Stimulated activated memory B cell treated with anti-CD40 and anti-IgM and Interleukin-4, amounts not matched to agents 10 μg/mL and 1 μg/mL and 100 μg/mL, for 72 hours (primary cell): ENCODE measurements at places on chromosomes 3 and 15.

DNA sequence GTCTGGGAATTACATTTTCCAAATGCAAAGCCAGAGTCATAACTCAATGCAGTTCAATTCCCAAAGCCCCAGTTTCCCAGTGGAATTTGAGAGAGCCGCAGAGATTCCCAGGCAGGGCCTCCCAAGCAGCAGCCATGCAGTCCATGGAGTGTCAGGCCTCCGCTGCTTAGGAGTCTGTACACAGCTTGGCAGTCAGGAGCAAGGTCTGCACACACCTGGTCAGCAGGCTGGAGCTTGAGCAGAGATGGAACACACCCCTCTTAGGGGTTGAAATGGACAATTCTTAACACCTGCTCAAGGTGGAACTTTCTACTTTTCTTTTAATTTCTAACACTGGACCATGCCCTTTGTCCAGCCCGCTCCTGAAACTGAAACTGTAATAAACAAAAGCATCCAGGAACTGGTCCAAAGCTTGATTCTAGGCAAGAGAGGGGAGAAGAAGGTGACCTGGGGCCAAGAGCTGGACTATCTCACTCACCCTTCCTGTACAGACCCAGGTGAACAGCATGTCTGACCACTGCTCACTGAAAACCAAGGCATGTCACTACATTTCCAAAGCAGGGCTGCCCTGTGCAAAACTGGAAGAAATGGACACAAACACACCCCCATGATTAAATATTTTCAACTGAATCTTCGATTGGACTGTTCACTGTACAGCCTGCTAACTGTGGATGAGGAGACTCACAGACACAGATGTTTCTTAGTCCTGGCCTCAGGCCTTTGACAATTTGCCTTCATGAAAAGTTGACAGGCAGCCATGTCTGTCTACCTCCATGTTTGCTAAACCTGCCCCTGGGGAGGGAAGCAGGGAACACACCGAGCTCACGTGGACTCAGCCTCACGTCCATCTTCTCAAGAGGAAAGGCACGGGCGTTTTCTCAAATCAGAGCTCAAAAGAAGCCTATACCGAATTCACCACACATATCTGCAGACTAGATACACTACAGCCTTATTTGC, 48.6 kb upstream of the DUSP7 start:
- ATAC-seq = no peak

DNA sequence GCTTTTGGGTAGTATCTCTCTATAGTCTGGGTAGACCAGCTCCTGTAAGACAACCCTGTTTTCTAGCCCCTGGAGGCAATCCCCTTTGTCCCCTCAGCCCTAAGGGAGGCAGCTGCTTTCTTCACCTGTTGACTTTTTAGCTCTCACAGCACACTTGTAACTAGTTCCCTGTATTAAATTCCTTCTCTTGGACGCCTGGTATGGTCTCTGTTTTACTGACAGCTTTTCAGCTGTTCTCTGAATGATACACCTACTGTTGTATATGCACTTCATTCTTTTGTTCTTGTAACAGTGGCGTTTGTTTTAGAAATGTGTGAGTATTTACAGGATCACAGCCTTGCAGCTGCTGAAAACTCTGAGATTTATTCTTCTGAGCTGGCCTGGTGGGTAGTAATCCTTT, 413.0 kb upstream of the RBMS3 start:
- ATAC-seq = no peak

DNA sequence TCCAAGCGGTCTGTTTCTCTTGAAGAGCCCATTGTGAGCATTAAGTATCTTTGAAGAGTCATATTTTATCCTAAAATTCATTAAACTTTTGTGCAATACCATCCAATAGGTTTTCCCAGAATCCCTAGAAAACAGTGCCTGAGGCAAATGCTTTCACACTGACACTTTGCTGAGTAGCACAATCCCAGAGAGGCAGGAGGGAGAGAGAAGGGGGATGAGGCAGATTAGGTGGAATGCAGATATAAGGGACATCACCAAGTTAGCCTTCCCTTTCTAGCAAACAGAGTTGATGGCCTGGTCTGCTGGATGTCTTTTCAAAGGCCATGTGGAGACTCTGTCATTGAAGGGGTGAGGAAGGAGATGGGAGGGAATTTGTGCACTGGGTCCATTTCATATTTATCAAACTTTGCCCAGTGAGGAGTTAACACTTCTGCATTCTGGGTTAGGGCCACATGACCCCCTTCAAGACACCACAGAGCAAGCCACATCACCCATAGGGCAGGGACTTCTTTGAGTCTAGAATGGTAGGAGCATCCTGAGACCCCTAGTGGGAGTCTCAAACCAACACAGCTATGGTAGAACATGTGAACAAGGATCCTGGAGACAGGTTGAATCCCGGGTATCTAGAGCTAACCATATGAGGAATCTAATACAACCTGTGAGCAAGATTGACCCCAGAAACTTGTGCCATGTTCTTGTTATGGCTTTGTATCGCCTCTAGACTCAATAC, 32.0 kb upstream of the SEMA6D start:
- no peak for ATAC-seq

GRCh38 chr3:169152319-169152718, 511.2 kb downstream of the MECOM start:
- ATAC-seq = no peak

DNA sequence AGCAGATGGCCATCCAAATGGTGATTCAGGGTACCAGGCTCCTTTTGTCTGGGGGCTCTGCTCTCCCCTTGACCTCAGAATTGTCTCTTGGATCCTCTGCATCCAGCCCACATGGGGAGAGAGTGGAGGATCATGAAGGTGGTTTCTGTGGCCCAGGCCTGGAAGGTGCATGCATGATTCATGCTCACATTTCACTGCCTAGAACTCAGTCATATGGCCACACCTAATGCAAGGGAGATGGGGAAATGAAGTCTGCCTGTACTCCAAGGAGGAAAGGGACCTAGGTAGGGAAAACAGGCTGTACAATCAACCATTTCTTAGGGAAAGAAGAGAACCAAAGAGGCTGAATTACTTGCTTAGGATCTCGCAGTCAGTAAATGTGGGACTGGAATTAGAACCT, 15.1 kb downstream of the HRG start:
- no peak for ATAC-seq

DNA sequence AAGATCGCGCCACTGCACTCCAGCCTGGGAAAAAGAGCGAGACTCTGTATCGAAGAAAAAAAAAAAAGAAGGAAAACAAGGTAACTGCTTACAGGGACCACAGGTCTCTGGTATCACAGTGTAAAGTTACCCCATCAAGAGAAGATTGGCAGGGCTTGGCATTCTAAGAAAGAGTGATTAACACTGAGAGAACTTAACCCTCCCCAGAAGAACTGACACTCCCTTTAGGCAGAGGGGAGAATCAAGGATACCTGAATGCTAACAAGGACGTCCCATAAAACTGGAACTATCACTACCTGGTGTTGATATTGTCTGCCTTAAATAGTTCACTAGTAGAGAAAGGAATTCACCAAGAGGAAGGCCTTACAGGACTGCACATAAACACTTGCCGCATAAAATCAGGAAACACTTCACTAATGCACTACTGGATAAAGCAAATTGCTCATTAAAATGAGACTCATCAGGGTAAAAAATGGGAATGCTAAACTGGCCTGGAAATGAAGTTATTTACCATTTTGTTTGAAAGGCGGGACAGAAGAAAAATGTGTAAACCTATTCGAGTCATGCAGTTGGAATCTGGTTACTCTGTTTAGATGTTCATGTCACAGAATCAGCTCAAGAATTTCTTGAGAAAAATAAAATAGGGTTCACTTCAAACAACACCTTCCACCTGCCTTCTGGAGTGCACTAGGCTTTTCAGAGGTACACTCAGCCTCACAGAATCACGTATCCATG, 121.6 kb downstream of the FOXP1 start:
- no peak for ATAC-seq

- no peak for ATAC-seq
Observed at GRCh38 chr3:53193466-53194209, 32.6 kb downstream of the PRKCD start.

DNA sequence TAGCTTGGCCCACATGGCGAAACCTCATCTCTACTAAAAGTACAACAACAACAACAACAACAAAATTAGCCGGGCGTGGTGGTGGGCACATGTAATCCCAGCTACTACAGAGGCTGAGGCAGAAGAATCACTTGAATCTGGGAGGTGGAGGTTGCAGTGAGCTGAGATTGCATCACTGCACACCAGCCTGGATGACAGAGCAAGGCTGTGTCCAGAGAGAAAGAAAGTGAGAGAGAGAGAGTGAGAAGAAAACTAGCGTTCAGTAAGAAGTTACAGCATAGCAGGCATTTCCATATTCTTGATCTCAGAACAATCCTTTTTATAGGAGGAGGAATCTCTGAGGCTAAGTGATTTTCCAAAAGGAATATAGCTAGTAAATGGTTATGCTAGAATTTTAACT, 1076.1 kb downstream of the AGBL1 start:
- no peak for ATAC-seq

DNA sequence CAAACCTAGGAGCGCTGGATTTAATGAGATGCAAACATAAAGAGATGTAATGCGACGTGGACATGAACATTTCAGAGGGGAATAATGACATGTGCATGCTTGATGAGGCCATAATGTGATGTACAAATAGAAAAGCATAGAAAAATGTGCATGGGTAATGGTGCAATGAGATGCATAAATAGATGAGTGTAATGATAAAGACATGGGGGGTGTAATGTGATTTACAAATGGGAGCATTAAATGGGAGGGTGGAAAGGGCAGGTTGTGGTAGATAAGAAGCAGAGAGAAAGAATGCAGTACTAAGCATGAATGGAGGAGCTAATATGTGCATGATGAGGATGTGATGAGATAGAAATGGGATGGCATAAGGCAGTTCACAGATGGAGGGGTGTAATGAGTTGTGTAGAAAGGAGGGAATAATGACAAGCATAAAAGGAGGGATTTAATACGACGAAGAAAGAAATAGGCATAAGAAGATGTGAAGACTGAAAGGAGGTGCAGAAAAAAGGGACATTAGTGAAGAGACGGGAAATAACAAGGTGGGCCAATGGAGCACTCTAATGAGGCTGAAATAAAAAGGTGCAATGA, 137.5 kb upstream of the CCNL1 start:
- no peak for ATAC-seq

GRCh38 chr15:98776607-98777281, 128.4 kb downstream of the IGF1R start:
- ATAC-seq = peak; percentile 79

- peak; percentile 76 for ATAC-seq
Observed at GRCh38 chr3:109059264-109059663, 58.7 kb downstream of the MORC1 start.

DNA sequence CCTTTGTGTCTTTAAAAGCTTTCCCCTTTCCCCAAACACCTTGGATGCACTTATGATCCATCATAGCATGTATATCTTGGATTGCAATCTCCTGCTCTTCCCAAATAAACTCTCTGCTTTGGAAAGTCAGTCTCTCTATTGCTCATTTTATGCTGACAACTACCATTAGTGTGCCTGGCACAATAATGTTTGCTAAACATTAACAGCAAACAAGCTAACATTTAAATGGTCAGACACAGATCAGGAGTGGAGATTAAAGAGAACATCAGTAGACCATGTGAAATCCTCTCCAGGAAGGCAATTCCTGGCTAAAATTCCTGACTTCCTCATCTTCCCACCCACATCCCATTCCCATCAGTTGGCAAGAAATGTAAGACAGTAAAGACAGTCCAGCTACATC, 44.3 kb upstream of the EIF1B start:
- ATAC-seq = no peak

DNA sequence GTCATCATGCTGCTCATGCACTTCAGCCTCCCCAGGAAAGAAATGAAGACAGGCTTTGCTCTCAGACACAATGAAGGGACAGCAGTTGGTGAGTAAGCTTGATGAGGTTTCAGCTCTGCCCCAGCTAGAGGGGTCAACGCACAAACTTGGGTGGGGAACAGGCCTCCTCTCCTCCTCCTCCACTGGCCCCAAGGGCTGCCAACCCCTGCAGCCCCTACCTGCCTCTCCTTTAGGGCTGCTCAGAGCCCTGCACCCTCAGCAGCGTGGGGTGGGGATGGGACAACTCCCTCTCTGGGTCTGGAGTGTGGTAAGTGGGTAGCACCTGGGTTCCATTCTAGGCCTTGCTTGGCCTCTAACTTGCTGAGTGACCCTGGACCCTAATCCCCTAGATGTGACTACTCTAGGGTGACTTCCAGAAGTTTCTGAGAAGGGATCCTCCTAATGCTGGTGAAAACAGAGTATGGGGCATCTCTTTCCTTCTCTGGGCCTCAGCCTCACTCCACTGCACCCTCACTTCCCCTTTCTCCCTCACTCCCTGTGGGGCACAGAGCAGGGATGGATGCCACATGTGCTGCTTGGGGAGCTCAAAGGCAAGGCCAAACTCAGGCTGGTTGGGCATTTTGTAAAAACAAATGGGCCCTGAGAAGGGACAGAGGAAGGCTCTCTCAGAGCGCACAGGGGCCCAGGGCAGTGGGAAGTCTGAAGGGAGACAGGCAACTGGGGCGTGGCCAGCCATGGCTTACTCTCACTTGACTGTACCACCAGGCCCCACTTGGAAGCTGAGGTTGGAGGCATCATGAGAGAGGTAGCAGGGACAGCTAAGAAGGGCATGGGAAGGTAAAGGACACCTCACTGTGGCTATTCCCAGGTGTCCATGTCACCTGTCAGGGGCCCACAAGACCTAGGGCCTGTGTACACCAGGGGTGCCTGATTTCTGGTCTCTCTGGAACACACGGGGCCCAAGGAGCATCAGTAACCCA, 64.0 kb downstream of the SYNM start:
- ATAC-seq = peak; percentile 50

DNA sequence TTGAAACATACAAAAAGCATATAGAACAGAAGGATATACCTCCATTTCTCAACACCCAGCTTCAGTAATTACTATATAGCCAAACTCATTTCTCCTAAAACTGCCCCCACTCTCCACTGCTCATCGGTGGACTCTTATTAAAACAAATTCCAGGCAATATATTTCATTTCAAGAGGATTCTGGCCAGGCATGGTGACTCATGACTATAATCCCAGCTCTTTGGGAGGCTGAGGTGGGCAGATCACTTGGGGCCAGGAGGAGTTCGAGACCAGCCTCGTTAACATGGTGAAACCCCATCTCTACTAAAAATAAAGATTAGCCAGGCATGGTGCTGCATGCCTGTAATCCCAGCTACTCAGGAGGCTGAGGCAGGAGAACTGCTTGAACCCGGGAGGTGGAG, 40.9 kb downstream of the SNX4 start:
- no peak for ATAC-seq
